ENCODE measurements at places on chromosomes 7 and 10. TPM values are rescaled to one million over a fixed set of nuclear protein-coding genes. Genes with fewer than 3 reads are reported as not detected.

DNA sequence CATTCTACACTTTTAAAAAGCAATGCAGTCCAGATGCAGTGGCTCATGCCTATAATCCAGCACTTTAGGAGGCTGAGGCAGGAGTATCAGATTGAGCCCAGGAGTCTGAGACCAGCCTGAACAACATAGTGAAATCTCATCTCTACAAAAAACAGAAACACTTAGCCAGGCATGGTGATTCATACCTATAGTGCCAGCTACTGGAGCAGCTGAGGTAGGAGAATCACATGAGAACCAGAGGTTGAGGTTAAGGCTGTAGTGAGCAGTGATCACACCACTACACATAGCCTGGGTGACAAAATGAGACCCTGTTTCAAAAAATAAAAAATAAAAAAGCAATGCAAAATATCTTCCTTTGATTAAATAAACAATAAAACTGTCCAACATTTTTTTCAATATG lies 205.2 kb downstream of the GRM8 start:
- no peak for DNase-seq
- H3K36me3 ChIP-seq, result no peaks in the 10 kb centered on the region
- H3K27ac ChIP-seq, result no peak overlapping the region
- no peaks in the 10 kb centered on the region for H3K27me3 ChIP-seq
- H3K4me1 ChIP-seq, result no peaks in the 10 kb centered on the region
- H3K4me3 ChIP-seq, result no peak overlapping the region

GRCh38 chr10:108989976-108990375 lies 933.3 kb downstream of the XPNPEP1 start:
- no peaks in the 10 kb centered on the region for H3K4me1 ChIP-seq
- no peak overlapping the region for H3K4me3 ChIP-seq
- H3K27ac ChIP-seq, result no peak overlapping the region
- no peaks in the 10 kb centered on the region for H3K36me3 ChIP-seq
- H3K27me3 ChIP-seq, result no peaks in the 10 kb centered on the region

IFT22 gene
- 5.5 TPM for total RNA-seq

SH2D4B gene
- not detected for total RNA-seq

DNA sequence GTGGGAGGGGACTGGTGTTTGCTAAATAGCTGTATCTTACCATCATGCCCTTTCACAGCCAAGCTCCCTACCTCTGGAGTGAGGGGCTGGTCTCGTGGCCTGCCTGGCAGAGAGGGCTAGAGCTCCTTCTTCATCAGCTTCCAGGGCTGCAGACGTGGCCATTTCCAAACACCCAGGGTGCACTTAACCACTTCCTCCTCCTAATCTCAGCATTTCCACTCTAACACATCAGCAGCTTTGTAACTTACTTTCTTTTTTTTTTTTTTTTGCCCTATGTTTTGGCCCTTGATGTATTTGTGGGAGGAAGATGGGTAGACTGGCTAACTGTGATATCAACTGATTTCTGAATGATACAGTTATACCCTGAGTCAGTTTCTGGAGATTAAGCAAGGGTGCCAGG lies 27.4 kb downstream of the LRRC4 start:
- peaks cover 71% of the 10 kb centered on the region for H3K4me1 ChIP-seq
- H3K27ac ChIP-seq, result no peak overlapping the region
- DNase-seq, result no peak
- H3K36me3 ChIP-seq, result no peaks in the 10 kb centered on the region

GRCh38 chr7:107492875-107493274 lies 23.0 kb downstream of the GPR22 start:
- H3K27me3 ChIP-seq, result no peaks in the 10 kb centered on the region
- no peak overlapping the region for H3K27ac ChIP-seq
- H3K4me1 ChIP-seq, result no peaks in the 10 kb centered on the region
- no peaks in the 10 kb centered on the region for H3K36me3 ChIP-seq
- DNase-seq, result no peak
- no peak overlapping the region for H3K4me3 ChIP-seq

TRIM8 gene
- total RNA-seq, result 21.8 TPM

NPC1L1 gene
- 16.4 TPM for total RNA-seq

GRCh38 chr7:137893143-137893742 lies 46.5 kb upstream of the DGKI start:
- H3K4me1 ChIP-seq, result no peaks in the 10 kb centered on the region
- peaks cover 2% of the 10 kb centered on the region for H3K36me3 ChIP-seq

DNA sequence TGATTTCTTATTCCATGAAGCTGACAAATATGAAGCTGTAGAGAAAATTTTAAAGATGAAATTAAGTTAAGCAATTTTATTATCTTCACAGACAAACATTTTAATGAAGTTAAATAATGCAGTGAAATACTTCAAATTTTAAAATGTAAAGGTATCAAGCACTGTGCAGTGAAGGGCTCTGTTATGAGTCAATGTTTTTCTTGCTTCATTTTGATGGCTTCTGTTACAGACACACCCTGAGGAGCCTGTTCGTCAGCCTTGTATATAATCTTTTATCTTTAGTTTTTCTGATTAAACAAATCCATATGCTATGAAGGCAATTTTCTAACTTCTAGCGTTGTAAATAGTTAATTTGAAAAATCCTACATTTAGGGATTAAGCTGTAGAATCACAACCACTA lies 18.5 kb downstream of the VSTM2A start:
- H3K27me3 ChIP-seq, result no peaks in the 10 kb centered on the region
- H3K36me3 ChIP-seq, result no peaks in the 10 kb centered on the region
- H3K4me3 ChIP-seq, result no peak overlapping the region

GRCh38 chr10:73126343-73126742 lies 16.1 kb downstream of the NUDT13 start:
- H3K36me3 ChIP-seq, result peaks cover 6% of the 10 kb centered on the region
- no peaks in the 10 kb centered on the region for H3K4me1 ChIP-seq
- no peak overlapping the region for H3K27ac ChIP-seq
- DNase-seq, result no peak
